ENCODE measurements at places on chromosomes 3 and 15. TPM values are rescaled to one million over a fixed set of nuclear protein-coding genes. Genes with fewer than 3 reads are reported as not detected.
A peak's percentile ranks its signal among the peaks of the same experiment; 100 is the strongest.

The ITGA11 gene
- 76.7 TPM for polyA plus RNA-seq

The P2RY1 gene
- 0.13 TPM for polyA plus RNA-seq

The ZNF774 gene
- 0.50 TPM for polyA plus RNA-seq

The VPS13C gene
- 3.1 TPM for polyA plus RNA-seq

The PARP14 gene
- 16.1 TPM for polyA plus RNA-seq

The ARNT2 gene
- 0.63 TPM for polyA plus RNA-seq

DNA sequence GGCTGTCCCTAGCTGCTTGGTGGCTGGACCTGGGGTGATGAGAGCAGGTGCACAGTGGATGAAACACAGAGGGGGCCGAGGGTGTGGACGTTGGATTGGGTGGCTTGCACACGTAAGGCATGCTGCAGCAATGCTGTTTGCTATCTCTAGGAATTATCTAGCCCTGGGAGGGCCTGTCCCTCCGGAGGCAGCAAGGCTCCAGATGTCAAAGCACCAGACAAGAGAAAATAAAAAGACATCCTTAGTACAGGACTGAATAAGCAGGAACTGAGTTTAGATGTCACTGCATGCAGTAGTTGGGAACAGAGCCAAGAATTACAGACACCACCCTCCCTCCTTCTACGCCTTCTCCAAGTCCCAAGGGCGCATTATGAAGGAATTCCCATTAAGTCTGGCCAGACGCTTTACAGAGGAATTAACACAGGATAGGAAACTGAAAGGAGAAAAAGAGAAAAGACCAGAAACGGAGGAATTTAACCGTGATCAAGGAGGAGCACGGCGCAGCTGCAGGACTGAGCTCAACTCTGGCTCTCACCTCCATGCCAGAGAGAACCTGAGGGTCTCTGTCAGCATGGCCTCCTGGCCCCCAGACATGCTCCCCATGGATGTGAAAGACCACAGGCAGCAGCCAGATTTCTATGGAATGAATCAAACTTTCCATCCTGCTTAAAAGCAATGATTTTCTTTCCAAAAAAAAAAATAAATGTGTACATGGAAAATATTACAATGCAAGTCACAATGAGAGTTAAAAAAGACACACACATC lies 13.8 kb downstream of the ATP10A start:
- no peak for DNase-seq

DNA sequence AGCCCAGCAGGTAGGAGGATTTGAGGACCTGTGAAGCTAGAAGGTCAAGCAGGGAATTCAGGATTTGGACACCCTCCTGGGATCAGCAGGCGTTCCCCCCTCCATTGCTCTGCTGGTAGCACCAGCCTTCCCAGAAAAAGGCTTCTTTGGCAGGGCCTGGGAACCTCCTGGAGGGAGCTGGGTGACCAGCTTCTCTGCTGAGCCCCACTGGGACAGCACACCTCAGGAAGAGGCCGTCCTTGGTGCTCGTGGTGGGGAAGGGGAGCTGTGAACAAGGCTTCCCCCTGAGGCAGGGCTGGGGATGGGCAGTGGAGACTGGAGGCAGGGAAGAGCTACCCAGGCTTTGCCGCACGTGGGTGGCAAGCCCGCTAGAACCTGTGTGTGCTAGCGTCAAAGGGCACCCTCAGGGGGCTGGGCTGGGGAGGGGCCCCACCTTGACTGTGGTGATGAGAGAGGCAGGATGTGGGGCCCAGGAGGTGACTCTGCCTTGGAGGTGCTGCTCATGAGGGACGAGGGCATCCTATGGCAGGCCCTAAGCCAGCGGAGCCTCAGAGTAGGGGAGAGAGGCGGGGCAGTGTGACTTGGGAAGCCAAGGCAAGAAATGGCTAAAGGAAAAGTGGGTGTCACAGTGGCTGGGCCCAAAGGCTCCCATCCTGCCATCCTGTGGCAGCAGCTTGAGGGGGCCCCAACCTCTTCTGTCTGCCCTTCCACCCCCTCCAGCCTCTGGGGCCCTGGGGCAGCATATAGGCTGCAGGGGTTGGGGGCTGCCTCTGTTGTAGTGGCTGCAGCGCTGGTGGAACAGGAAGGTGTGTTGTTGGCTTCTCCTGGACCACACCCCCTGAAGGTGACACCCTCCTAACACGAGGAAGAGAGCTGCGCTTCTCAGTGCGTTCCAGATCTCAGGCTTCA lies 20.7 kb downstream of the KLF13 start:
- no peak for DNase-seq

DNA sequence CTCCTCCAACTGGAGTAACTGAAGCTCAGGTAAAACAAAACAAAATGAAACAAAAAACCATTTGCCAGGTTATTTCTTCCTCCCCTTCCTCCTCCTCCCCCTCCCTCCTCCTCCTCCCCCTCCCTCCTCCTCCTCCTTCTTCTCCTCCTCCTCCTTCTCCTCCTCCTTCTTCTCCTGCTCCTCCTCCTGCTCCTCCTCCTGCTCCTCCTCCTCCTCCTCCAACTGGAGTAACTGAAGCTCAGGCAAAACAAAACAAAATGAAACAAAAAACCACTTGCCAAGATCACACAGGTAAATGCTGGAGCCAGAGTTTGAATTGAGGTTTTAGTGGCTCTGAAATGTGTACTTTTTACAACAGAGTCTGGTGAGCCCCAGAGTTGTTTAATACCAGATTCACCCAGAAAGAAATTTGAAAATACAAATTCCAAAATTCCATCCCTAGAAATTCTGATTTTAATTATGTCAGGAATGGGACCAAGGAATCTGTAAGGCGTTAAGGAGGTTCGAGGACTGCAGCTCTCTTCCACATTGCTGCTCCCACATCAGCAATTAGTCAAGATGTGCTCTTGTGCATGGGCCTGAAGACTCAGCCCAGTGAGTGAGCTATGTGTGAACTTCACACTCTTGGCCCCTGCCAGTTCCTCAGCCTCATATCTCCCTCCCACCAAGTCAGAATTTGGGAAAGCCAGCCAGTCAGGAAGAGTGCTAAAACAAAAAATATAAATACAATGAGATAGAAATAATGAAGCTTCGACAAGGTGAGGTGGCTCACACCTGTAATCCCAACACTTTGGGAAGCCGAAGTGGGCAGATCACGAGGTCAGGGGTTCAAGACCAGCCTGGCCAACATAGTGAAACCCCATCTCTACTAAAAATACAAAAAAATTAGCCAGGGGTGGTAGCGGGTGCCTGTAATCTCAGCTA lies 31.6 kb upstream of the ZNF770 start:
- no peak for DNase-seq

GRCh38 chr15:90620379-90621067 lies 90.8 kb downstream of the CRTC3 start:
- no peak for DNase-seq

DNA sequence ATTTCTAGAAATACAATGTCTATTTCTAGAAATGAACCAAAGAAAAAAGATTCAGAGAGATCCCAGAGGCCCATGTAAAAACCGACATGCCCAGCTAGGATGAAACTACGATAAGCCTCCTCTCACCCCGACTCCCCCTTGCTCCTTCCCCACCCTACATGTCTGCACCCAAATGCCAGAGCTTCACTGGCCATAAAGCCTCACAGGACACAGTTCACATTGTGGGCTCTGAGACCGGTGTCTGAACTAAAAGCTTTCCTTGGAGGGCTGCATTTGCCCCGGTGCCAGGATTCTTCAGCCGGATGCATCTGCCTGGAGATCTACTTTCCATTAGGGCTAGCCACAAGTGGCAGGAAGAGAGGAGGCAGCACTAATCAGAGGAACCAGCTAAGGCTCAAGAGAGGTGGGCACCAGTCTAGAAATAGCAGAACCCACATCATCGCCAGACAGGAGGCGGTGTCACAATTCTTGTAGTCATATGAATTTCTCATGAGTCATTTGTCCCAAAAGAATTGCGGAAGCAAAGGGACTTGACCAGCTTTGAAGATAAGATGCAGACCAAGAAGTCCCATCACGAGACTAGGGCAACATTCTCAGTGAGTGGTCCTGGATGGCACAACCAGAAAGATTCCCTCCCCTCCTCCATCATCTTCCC lies 353.6 kb downstream of the NTRK3 start:
- peak; percentile 84 for DNase-seq

- no peak for DNase-seq
These were observed 1235.5 kb downstream of the ROBO2 start for GRCh38 chr3:78275420-78275852.

- DNase-seq = peak; percentile 37
These were observed 23.2 kb downstream of the MELTF start for GRCh38 chr3:197006446-197006845.

GRCh38 chr3:28224430-28224829 lies 17.0 kb upstream of the CMC1 start:
- DNase-seq = no peak

- DNase-seq = peak; percentile 76
These were observed 68.2 kb downstream of the AAGAB start for GRCh38 chr15:67186226-67186649.

DNA sequence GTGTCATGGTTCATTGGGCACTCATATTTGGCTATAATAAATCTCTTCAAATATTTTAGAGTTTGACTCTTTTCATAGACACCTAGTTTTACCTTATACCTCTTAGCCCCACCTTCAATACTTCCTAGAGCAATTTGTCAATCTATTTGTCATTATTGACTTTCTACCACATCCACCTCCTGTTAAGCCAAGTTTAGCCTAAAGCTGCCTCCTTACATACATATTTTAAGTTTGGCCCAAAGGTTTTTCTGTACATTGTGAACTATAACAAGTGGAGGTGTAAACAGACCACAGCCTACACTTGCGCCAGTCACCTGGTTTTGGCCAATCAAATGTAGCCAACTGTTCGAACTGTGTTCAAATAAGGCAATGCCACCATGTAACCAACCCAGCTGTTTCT lies 18.1 kb upstream of the ABHD17C start:
- DNase-seq = no peak

GRCh38 chr3:195260280-195260905 lies 10.6 kb downstream of the XXYLT1 start:
- peak; percentile 78 for DNase-seq

- DNase-seq = no peak
These were observed 2.4 kb downstream of the PML start for GRCh38 chr15:73996939-73997338.

- no peak for DNase-seq
These were observed 138.7 kb downstream of the PEX5L start for GRCh38 chr3:179898024-179898423.

GRCh38 chr3:69699183-69699582 lies 40.1 kb upstream of the MITF start:
- DNase-seq = no peak

DNA sequence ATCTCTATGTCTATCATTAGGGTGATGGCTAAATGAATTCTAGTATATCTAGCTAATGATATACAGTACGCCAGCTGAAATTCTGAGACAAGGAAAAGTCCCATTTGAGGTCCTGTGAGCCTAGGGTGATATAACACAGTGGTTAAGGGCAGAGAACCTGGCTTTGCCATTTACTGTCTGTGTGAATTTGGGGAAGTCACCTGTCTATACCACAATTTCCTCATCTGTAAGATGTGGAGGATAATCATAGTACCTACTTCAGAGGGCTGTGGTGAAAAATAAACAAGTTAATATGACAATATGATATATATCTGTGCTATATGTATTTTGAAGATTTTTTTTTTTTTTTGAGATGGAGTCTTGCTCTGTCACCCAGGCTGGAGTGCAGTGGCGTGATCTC lies 9.8 kb upstream of the ANKDD1A start:
- DNase-seq = no peak

DNA sequence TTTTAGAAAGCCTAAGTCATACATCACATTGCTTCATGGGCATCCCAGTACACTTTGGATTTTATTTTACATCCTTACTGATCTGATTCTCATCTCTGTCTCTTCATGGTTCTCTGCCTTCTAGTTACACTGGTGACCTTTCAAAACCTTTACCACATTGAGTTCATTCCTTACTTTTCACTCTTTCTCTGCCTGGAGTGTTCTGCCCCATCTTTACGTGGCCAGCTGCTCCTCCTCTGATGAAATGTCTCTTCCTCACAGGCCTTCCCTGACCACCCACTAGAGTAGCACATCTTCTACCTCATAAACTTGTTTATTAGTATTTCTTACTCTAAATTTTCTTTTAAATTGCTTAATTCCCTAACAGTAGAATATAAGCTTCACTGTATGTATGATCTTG lies 17.7 kb downstream of the CTNNB1 start:
- DNase-seq = no peak

GRCh38 chr3:169348276-169348675 lies 315.2 kb downstream of the MECOM start:
- DNase-seq = no peak

GRCh38 chr15:74179983-74180880 lies 6.7 kb downstream of the ISLR start:
- DNase-seq = peak; percentile 80

DNA sequence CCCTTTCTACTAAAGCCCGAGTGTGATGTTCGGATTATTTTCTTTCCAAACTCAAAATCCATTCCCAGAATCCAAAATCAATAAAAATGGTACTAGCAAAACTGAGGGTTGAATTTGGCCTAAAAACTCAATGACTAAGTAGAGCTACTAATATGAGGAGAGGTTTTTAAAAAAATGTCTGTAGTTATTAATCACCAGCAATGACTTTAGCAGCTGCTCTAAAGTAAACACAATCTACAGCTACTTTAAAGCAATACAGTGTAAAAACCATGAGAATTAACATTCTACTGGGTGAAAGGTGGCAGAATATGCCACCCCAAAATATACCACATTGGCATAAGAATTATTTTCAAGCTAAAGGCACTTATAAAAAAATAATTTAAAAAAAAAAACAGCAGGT lies 23.5 kb downstream of the FHIT start:
- DNase-seq = no peak

DNA sequence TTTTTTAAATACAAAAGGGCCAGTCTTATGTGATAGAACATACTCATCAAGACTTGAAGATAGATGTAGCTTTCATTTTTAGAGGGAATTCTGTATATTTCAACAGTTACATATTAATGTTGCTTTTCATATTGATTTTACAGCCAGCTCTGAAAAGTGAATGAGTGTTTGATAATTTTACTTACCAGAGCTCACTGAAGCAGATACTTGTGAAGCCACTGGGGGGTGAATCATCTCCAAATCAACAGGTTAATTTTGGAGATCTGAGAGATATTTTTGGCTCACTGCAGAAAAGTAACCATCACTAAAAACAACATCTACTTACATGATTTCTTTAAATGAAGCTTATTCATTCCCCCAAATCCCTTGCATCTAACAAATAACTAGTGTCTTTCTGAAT lies 24.7 kb downstream of the TNFAIP8L3 start:
- DNase-seq = no peak

DNA sequence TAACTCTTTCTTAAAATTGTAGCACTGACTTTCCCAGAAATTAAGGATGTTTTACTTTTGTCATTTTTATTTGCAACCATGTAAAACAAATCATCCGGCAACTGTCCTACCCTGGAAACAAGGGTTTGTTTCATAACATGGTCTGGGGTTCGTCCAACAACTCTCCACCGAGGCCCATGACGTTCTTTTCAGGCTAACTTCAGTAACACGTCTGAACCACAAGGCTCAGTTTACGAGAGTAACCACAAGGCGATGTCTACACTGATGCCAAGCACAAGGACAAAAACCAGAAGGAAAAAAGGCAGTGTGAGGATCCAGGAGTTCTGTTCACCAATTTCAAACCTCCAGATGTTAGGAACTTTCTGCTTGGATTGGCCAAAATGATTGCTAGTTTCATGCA lies 546.1 kb downstream of the NTRK3 start:
- no peak for DNase-seq

GRCh38 chr15:84616235-84616634 lies 15.4 kb downstream of the ZSCAN2 start:
- no peak for DNase-seq
